ENCODE measurements at places on chromosomes 12 and 14.

- DNase-seq, result no peak
Measured at GRCh38 chr12:27158297-27158696, 75.9 kb upstream of the C12orf71 start.

GRCh38 chr12:49304161-49304560 is 9.2 kb downstream of the PRPH start:
- DNase-seq, result no peak

DNA sequence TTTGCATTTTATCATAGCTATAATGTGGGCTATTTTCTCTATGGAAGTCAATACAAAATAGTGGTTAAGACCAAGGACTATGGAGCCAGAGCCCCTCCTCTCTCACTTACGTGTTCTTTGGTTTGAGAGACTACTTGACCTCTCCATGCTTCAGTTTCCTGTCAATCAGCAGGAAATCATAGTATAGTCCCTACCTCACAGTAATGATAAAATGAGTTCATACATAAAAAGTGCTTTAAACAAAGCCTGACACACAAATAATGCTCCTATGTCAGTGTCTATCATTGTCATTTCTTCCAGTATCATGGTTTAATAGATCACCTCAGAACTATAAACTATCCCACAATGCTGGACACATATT is 90.4 kb downstream of the MED13L start:
- no peak for DNase-seq

DNA sequence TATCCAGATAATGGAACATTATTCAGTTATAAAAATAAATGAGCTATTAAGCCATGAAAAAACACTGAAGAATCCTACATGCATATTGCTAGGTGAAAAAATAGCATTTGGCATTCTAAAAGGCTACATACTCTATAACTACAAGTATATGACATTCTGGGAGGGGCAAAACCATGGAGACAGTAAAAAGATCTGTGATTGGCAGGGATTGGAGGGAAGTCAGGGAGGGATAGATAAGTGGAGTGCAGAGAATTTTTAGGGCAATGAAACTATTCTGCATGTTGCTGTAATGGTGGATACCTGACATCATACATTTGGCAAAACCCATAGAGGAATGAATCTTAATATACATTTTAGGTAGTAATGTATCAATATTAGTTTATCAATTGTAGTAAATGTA is 63.1 kb upstream of the SLC38A2 start:
- DNase-seq, result no peak

DNA sequence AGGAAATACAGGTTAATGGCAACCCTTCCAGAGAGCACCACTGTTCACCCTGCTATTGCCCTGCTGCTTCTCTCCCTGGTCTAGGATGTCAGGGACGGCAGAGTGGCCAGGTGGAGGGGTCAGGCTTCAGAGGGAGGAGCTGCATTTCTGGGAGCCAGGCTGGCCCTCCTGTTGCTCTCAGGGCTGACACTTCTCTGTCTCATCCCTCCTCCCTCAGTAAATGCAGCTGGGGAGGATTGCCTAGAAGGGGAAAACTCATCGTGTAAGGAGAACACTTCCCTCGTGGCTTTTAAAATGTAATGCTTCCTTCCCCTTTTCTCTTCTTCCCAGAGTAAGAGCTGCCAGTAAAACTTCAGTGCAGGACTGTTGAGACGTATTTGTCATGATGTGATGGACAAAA is 20.8 kb downstream of the SUSD6 start:
- no peak for DNase-seq

- no peak for DNase-seq
Measured at GRCh38 chr12:89064780-89065179, 287.5 kb downstream of the DUSP6 start.

DNA sequence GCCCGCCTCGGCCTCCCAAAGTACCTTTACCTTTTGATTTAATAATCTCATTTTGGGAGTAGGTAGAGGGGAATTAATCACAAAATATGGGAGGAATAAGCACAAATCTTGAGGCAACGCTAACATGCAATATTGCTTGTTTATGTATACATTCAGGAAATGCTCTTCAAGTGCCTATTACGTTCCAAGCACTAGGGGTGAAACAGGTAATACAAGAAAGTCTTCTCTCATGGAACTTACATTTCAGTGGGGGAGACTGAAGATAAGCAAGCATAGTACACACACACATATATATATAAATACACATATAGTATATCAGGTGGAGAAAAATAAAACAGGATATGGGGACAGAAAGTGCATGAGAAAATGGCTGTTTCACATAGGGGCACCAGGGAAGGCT is 19.0 kb upstream of the ERC1 start:
- no peak for DNase-seq

GRCh38 chr12:69779928-69780327 is 41.3 kb downstream of the RAB3IP start:
- DNase-seq, result no peak

DNA sequence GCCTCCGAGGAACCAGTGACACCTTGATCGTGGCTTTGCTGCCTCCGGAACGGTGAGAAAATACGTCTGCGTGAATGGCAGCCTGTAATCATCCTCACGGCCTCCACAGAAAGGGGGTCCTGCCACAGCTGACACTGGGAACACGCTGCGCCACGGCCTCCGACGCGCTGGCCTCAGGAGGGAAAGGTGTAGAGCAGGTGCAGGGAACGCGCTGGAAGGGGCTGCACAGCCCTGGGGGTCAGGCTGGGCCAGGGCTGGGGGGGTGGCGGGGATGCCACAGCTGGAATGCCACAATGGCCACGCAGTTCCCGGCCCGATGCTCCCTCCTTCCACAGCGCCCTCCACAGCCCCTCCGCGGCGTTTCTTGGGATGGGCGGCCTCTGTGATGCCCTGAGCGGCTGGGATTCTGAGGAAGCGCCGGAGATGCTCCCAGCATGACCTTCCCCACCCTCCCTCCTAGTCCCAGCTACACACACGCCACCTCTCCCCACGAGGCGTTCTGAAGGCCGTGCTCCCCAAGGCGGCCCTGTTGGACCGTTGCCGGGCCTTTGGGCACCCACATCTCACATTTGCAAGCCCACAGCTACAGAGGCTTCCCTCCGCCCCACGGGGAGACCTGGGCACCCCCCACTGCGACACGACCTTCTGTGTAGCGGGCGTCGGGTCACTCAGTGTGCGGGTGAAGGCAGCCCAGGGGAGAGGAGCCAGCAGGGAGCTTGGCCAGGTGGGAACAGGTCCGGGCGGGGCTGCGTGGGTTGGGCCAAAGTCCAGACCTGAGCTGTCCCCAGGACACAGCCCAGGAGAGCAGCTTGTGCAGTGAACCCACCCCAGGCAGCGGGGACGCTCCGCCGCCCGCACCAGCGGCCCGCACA is 31.8 kb upstream of the GALNT9 start:
- peak; percentile 55 for DNase-seq

- no peak for DNase-seq
Measured at GRCh38 chr12:73659802-73660201, 877.8 kb upstream of the ATXN7L3B start.

- DNase-seq, result peak; percentile 29
Measured at GRCh38 chr12:2634471-2634870, 160.3 kb upstream of the FKBP4 start.

All from RWPE2 (cell line).